ENCODE measurements at places on chromosomes 1 and 21.
A peak's percentile ranks its signal among the peaks of the same experiment; 100 is the strongest.

GRCh38 chr1:110426854-110427253 is 19.4 kb upstream of the LAMTOR5 start:
- DNase-seq: no peak

DNA sequence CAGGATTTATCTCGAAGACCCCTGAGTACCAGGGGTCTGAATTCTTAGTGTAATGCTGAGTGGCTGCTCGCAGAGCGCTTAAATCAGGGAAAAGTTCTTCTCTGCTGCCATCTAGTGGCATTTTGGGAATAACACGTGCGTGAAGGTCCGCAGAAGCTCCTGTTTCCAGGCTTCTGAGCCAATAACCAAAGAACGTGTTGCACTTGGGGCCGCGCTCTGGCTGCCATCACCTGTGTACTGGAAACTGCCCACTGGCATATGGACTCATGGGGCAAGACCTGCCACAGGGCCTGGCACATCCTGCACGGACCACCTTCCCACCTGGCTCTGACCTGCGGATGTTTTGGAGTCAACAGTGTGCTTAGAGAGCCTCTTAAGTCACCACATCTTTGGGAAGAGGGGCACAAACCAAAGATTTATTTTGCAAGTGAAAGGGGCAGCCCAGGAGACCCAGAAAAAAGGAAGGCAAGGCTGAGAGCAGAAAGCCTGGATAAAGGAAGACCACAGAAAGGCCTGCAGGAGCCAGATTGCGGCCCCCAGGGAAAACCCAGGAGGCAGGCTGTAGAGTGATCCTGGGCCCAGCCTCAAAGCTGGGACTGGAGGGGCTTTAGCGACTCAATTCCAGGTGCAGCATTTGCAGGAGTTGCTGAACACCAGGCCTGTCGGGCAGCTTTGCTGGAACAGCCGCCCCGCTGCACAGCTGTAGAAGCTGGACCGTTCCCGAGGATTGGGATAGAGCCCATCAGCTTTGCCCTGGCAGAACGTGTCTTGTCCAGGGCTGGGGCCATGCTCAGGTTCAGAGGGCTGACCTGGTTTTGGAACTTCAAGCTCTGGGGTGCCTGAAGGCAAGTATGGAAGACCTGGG is 13.0 kb downstream of the CHIT1 start:
- peak; percentile 49 for DNase-seq

GRCh38 chr1:44934791-44935190 is 51.6 kb downstream of the EIF2B3 start:
- DNase-seq: no peak

GRCh38 chr1:242524571-242525359 is at the start of gene PLD5:
Gene PLD5 (minus strand): TSS chr1:242524697.
- DNase-seq: peak; percentile 57

DNA sequence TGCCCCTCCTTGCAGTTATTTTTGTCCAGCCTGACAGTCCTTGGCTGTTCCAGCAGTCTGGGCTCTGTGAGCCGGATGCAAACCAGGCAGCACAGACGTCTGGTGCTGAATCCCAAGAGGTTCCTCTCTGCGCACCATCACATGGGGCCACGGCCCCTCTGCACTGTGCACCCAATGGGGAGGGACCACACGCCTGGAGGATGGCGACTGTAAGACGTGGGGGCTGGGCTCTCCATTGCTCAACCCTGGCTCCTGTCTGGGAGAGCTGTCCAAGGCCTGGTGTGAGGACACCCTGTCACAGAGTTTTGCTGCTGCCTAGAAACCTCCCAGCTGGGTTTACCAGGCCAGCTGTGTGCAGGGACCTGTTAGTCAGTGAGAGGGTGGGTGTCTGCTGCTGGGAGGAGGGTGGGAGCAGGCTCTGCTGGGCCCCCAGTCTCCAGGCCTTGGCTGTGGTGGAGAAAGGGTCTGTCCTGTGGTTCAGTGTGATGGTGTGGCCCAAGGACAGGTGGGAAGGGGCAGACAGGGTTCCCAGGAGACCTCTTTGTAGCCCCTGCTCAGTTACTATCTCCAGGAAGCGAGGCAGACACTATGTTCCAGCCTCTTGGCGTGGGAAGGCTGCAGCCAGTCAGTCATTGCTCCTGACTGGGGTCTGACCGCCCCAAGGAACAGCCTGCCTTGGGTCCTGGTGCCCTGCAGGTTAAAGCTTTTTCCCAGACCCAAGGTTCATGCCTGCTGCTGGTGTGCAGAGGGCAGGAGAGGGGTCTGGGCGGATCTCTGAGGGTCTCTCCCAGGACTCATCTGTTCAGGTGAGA is 13.8 kb downstream of the HEYL start:
- DNase-seq: peak; percentile 87

- no peak for DNase-seq
Observed at GRCh38 chr21:26106562-26106961, 64.0 kb downstream of the APP start.

- no peak for DNase-seq
Observed at GRCh38 chr1:224617410-224618355, 1.6 kb downstream of the CNIH3 start.

GRCh38 chr1:216482620-216483019 is 59.4 kb upstream of the USH2A start:
- no peak for DNase-seq

DNA sequence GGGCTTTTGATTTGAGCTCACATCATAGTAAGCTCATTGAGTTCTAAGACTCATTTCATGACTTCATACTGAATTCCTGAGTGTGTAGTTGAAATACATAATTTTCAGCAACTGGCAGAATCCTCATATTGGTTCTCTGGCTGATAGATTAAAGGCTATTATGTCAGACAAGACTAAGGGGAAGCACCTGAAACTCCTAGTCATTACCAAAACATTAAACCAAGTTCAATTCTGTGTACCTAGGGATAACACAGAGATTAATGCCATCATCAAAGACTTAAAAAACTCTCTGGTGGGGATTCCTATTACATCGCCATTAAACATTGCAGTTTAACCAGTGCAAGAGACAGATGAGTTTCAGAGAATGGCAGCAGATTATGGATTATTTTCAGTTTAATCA is 339.1 kb downstream of the PTPRC start:
- DNase-seq: no peak

GRCh38 chr1:19585507-19585906 is 58.6 kb upstream of the NBL1 start:
- no peak for DNase-seq

GRCh38 chr1:180841415-180841814 is 71.3 kb upstream of the KIAA1614 start:
- DNase-seq: no peak

DNA sequence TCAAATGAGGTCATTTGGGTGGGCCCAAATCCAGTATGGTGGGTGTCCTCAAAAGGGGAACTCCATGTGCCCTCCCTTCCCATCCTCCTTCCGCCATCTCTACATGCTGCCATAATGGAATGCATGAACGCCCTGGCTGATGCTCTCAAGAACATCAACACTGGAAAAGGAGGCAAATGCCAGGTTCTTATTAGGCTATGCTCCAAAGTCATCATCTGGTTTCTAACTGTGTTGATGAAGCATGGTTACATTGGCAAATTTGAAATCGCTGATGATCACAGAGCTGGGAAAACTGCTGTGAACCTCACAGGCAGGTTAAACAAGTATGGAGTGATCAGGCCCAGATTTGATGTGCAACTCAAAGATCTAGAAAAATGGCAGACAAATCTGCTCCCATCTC is 16.6 kb upstream of the TRIM45 start:
- no peak for DNase-seq

GRCh38 chr1:51636764-51637522 is 20.1 kb downstream of the OSBPL9 start:
- no peak for DNase-seq

DNA sequence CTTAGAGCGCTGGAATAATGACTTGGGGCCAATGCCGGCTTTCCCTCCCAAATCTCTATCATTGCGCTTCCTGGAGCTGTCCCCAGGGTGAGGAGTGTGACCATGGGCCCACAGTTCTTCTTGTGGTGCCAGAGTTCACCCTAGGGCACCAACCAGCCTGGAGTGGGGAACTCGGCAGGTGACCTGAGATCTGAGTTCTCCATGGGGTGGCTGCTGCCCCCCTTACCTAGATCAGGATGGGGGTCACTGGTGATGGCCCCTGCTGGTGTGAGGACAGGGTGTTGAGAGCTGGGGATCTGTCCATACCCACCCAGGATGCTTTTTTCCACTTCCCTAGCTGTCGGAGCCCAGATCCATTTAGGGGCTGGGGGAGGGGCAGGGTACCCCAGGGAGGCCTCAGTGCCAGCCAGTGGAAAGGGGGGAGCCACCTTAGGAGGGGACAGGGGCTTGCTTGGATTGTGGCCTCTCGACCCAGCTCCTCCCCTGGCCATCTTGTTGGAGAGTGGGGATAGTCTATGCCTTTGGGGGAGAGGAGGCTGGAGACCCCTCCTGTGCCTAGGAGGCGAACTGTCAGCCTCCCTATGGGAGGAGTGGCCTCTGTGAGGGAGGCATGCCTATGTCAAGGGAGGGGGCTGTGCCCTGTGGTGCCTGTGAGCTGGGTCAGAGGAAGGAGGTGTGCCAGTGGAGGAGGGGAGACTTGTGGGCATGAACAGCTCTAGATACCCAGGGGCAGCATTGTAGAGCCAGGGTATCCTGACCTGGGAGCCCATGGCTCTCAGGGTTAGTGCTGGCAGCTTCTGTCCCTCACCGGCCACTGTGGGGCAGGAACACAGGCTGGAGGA is 1.7 kb downstream of the FOXO6 start:
- DNase-seq: peak; percentile 23

DNA sequence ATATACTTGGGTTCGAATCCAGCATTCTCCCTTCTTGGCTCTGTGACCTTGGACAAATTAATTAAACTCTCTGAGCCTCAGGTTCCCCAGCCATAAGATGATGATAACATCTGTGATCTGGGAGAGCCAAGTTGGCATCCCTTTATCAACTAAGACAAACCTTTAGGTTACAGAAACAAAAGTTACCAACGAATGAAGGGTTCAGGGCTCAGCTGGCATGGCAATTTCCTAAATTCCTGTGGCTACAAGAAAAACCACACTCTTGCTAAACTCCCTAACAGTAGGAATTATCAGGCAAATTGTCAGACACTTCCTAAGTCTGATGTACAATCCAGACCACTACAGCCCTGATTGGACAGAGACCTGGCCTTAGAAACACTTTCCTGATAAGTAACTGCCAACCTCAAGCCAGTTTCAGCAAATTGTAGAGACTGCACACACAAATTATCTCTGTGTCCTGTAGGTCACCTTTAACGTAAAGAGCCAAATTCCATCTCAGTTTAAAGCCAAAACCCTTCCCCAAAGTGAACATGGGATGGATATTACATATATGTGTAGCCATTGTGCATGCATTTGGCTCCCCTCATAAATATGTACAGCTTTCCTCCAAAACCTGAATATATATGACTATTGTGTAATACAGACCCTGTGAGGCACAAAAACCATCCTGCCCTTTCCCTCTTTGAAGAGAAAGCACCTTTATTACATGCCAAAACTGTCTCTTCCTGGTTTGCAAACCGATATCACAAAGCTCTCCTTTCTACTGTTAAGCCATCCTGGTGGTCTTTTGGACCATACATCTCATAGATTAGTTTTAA is 39.5 kb upstream of the EDARADD start:
- DNase-seq: no peak

GRCh38 chr1:22169816-22170215 is 26.9 kb upstream of the WNT4 start:
- no peak for DNase-seq

DNA sequence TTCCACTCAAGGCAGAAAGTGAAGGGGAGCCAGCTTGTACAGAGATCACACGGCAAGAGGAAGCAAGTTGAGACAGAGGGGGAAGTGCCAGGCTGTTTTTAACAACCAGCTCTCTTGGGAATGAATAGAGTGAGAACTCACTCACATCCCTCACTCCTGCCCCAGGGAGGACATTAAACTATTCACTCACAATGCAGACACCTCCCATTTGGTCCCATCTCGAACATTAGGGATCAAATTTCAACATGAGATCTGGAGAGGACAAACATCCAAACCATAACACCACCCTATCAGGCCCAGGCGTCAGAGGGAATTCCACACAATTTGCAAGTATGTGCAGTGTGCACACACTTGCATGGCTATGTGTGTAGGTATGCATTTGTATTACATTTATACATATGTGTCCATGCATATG is 62.7 kb downstream of the DMAP1 start:
- DNase-seq: no peak

DNA sequence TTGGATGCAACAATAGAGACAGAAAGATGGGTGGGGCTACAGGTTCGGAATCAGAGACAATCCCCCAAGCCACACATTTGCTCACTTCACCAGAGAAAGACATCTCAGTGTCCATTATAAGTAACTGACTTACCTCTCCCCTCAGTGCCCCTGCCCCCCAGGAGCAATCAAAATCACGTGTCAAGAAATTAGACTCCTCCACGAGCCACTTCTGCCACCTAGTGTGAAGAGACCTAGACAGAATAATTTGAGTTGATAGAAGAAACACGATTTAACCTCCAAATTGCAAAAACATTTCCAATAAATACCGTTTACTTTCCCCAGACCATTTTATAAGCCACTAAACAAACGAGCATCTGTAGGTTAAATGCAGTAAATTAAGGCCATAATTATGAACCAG is 123.2 kb downstream of the SLC30A10 start:
- DNase-seq: no peak

GRCh38 chr21:35900539-35900938 is 159.8 kb downstream of the SETD4 start:
- DNase-seq: no peak

- no peak for DNase-seq
Observed at GRCh38 chr1:112172294-112172882, 182.9 kb upstream of the KCND3 start.

DNA sequence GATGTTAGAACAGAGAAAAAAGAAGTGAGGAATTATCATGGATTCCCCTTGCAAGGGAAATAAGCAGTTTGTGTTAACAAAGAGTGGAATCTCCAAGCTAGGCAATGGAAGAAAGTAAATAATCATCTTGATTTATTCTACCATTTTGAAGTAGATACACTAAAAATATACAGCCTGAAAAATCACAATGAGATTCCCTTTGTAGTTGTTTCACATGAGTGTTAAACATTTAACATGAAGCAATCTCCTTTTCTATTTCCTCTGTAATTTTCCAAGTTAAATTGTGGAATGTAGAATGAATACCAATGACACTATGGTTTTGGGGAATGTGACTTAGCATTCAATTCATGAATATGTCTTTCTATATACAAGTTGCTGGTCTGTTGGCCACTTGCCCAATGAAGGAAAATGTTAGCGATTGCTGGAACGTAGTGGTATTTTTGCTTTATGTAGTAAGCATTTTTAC is 5.7 kb downstream of the TGFB2 start:
- DNase-seq: no peak

DNA sequence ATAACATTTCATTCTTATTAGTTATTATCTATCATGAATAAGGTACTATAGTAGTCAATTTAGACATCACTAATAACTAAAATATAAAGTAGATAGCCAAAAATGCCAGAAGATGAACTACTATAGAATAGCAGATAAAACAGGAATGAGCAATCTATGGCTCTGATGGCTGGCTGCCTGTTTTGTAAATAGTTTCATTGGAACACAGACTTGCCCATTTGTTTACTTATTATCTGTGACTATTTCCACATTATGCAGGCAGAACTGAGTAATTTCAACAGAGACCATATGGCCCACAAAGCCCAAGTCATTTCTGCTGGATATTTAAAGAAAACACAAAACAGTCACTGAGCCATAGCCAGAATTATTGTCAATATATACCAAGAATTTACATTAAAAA is 222.1 kb downstream of the COL24A1 start:
- no peak for DNase-seq

Measured in heart left ventricle (tissue), 16 donors.